AG04449 (cell line): ENCODE measurements at places on chromosomes 5 and 9.

DNA sequence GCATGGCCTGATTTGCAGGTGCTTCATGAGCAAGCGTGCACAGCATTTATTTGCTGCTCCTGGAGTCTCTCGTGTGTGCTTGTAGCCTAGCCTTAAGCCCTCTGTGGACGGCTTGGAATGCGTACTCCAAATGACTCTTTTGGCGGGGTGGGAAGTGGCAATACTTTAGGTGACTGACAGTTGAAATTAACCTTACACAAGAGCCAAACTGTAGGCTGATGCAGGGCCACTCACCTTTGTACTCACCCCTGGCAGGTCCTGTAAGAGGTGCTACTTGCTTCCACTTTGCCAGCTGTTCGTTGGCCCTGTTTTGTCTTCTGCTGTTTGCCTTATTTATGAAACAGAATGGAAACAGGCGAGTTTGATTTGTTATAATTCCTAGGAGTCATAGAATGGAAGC, 22.9 kb downstream of the TENT4A start:
- DNase-seq: no peak

DNA sequence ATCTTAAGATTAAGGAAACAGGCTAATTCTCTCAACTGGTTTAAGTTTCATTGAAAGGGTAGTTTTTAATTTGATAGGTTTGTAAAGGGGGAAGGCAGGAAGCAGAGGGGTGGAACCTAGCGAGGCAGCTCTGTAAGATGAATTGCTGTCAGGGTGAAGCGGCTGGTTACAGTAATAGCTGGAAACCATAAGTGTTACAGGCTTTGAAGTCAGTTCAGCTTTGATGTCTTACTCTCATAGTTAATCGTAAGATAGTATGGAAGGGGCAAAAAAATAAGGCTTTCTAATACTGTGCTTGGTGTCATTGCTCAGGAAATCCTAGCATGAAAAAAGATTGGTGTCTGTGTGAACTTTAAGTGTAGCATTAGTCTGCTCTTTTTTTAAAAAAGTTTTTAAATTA, 20.3 kb downstream of the POU5F2 start:
- DNase-seq: no peak

DNA sequence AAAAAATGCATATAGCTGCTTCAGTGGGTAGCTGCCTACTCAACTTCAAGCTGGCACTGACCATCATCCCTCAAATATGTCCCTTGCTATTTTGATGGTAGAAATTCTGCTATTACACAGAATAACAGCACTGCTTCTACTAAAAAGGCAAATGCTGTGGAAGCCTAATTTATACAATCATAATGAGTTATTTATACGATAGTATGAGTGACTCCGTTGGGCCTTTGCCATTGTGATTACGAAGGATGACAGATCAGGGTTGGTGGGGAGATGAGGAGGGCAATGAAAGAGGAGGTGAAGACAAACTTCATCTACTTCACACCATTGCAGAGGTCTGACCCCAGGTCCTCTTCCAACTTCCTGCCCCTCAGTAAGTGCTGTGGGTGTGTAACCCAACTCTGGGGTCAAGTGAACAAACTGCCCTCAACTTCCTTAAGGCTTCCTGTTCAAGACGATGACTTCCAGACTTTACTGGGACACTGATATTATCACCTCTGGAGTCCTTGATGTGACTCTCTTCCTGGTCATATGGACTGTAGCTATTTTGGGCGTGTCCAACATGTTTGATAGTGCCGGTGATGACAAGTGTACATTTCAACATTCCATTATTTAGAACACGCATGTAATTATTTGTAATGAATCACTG, 74.1 kb upstream of the RPS23 start:
- no peak for DNase-seq

GRCh38 chr9:93319992-93320500, 131.4 kb upstream of the FAM120A start:
- DNase-seq: no peak

DNA sequence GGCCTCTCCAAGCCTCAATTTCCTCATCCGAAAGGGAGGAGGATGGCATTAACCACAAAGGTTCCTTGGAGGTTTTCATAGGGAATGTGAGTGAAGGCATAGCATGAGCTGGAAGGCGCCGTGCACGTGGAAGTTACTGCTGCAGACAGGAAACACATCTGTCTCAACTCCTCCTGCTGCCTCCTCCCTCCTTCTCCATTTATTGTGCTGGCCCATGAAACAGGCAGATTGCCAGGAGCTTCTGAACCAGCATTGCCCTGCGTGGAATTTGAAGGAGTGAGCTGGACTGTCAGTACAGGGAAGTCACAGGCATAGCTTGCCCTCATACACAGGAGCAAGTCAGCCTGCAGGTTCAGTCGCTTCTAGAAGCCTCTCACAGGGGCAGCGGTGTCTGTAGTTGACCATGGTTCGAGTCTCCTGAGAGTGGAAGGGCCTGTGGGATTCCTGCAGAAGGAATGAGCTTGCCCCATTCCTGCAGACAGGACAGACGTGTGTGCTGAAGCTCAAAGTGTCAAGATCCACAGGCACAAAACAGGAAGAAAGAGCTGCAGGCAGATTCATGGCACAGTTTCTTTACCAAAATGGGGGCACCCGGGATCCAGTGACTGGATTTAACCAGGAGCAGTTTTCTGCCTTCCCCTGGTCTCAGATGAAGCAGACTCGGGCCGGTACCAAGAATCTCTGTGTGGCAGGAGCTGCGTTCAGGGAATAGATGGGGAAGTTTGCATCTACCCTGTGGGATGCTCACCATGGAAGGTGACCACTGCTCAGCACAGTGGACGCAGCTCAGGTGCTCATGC, 48.7 kb upstream of the CTSL start:
- DNase-seq: no peak

DNA sequence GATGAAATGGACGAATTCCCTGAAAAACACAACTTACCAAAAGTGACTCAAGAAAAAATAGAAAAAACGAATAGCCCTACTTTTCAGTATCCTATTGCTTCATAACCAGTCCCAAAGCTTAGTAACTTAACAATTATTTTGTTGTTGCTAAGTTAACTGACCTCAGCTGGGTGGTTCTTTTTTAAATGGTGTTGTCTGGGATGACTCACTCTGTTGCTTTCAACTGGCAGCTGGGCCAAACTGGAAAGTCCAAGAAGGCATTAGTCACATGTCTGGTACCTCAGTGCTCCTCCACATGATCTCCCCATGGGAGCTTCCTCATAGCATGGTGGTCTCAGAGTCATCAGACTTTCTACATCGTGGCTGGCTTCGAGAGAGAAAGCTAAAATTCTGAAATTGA, 47.8 kb upstream of the ADAMTS2 start:
- DNase-seq: no peak

DNA sequence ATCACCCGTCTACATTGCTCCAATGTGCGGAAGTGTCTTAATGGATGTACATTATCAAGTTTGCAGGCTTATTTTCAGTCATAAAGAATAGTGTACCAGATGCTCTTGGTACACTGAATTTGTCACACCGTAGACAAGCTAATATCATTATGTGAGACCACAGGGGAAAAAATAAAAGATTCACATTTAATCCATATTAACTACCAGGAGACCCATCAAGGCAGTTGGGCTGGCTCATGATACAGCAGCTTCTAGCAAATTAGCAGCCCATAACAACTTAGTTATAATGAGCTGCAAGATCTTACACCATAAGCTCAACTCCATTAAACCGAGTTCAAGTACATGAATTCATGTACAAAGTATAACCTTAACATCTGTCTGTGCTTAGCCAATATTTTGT, 324.9 kb downstream of the CTNND2 start:
- no peak for DNase-seq

DNA sequence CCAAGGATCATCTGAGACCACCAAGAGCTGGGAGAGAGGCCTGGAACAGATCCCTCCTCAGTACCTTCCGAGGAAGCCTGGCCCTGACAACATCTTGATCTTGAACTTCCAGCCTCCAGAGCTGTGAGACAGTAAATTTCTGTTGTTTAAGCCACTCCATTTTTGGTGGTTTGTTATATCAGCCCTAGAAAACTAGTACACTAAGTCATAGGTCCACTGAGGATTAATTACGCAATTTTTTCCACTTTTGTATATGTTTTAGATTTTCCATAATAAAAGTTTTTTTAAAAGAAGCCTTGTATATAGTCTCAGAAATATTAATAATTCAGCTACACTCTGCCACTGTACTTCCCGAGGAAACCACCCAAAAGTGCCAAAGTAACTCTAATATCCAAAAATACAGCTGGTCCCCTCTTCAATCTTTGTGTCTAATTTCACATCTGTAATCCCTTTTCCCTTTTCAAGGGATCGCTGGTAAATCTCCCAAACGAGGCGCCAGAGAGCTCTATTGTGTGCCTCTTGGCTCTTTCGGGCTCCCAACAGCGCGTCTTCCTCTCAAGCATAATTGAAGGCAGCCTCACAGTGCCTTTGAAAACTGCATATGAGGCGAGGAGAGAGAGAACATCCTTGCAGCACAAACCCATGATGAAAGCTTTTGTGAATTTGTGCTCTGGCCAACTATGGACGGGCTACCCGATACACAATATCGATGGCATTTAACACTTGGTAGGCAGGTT, 32.7 kb downstream of the PRUNE2 start:
- no peak for DNase-seq

DNA sequence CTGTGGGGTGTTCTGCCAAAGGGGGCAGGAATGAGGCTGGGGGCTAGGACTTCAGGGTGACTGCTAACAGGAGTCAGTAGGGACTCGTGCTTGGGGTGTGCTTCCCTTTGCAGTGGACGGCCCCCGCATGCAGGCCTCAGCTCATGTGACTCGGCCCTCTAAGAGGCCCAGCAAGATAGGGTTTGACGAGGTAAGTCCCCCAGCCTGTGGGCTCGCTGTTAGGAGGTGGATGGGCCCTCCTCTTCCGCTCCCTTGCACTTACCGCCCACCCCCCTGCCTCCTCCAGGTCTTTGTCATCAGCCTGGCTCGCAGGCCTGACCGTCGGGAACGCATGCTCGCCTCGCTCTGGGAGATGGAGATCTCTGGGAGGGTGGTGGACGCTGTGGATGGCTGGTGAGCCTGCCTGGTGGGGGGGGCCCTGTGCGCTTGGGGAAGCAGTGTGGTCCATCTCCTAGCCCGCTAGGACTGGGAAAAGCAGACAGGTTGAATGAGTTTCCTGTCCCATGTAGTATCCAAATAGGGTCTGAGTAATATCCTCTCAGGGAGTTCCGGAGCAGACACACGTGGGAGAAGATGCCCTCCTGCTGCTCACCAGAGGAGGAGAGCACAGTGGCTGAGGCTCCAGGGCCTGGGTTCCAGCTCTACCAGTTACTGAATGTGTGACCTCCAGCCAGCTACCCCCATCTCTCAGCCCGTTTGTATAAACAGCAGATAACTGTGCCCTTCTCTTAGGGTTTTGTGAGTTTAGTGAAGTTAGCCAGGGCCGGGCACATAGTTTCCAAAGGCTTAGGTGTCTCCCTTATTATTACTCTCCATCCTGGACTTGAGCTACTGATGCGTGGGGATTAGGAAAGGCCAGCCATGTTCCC, 8.2 kb downstream of the CERCAM start:
- DNase-seq: no peak

DNA sequence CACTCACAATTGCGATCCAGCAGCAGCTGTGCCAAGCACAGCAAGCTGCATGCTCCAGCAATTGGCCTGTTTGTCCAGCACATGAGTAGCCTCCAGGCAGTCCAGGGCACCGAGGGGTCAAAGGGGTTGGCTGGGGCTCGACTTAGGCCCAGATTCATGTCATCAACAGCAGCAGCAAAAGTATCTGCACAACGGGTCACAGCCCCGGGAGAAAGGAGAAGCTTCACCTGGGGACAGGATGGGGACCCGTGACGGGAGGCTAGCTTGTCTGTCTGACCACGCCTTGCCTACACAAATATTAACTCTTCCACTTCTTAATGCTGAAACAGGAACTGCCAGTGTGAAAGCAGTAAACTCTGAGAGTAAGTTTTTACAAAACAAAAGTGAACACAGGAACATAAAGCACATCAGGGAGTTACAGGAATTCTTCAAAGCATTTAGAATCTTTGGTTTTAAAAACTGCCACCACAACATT, 191.2 kb downstream of the PIK3R1 start:
- DNase-seq: no peak

DNA sequence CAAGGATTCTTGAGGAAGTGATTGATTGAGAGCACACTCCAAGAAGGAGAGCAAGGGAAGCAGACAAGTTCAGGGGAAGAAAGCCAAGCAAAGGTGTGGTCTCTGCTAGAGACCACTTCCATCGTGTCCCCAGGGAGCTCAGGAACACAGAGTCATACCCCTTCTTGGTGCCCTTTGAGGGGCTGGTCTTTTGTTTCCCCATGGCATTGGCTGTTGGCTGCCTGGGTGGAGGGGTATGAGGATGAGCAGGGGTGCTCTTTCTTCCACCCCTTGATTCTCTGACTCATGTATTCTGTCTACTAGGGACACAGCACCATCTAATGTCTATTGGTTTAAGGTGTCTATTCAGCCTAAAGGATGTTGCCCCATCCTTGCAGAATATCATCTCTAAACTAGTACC, 11.5 kb upstream of the SPOCK1 start:
- DNase-seq: no peak

- DNase-seq: no peak
These were observed 62.7 kb downstream of the SEMA4D start for GRCh38 chr9:89435071-89435823.

GRCh38 chr5:64026493-64026892, 64.2 kb upstream of the HTR1A start:
- no peak for DNase-seq

DNA sequence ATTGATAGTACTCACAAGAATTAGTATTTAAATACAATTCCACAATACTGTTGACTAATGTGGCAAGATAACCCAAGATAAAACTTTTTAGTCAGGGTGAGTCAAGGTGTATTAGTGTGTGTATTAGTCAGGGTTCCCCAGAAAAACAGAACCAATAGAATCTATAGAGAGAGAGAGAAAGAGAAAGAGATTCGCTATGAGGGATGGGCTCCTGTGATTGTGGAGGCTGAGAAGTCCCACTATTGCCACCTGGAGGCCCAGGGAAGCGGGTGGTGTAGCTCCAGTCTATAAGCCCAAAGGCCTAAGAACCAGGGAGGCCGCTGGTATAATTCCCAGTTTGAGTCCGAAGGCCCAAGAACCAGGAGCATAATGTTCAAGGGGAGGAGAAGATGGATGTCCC, 10.0 kb upstream of the SHISAL2B start:
- no peak for DNase-seq

- DNase-seq: no peak
These were observed 180.3 kb upstream of the ADRA1B start for GRCh38 chr5:159735749-159736660.

GRCh38 chr5:105977163-105977562, 1693.6 kb downstream of the EFNA5 start:
- DNase-seq: no peak
